ENCODE measurements at places on chromosomes 2 and 18.

DNA sequence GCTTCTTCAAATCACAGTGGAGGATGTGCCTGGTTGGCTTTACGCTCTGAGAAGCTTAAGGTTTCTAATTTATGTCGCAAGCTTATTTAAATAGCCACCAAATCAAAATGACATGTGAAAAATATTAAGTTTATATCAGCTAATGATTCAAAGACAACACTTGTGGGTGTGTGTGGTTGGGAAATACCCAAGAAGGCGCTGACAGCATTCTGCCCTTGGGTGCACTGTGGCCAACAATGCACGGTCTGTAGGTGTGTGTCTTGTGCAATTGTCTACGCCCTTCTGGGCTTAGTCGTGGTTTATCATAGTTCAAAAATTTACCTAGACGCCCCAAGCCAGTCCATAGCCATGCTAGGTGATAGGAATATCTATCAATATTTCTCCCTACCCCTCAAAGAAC is 60.9 kb downstream of the KCTD1 start:
- peak; percentile 59 for DNase-seq

DNA sequence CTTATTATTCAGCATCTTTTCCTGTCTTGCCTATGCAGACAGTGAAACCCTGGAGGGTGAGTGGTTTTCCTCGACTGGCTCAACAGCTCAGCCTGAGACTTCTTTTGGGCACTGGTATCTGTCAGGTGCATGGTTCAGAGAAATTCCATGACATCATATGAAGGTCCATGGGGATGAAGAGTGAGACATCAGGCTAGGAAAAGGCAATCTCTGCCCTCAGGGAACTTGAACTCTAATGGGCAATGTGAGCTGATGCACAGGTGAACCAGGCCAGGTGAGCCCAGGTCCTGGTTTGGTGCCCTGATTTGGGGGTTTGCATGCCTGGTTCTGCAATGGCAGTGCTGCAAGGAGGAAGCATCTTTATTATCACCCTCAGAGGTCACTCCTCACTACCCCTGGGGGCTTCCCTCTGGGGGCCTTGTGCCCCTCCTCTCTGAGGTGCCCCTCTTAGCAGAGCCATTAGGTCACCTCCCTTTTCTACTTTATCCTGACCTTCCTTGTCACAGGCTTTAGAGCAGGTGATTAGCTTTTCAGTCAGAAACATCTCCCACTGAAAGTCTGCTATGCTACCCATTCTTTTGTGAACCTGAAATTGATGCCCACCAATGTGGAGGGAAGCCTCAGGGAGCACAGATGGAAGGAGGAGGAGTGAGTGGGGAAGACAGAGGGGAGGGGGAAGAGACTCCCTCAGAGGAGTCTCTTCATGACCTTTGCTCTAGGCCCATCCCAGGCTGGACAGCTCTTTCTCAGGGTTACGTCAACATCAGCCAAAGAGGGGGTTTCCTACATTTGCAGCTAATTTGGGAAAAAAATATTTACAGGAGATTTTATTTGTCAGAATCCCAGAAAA is 47.3 kb downstream of the MERTK start:
- DNase-seq = no peak

DNA sequence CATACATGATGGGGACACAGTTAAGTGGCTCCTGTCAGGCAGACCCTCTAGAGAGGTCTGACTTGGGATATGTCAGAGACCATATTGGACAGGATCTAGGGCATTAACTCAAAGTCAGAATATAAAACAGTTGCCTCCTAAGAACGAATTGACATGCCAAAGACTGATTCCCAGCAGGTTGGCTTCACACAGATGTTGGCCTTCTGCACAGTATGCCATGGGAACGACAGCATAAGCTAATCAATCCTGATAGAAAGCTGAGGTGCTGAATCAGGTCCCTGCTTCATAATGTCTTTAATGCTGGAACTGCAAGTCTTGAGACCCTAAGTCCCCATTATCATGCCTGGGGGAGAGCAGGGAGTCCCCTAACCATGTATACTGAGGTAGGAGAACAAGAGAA is 165.1 kb downstream of the SRBD1 start:
- no peak for DNase-seq

DNA sequence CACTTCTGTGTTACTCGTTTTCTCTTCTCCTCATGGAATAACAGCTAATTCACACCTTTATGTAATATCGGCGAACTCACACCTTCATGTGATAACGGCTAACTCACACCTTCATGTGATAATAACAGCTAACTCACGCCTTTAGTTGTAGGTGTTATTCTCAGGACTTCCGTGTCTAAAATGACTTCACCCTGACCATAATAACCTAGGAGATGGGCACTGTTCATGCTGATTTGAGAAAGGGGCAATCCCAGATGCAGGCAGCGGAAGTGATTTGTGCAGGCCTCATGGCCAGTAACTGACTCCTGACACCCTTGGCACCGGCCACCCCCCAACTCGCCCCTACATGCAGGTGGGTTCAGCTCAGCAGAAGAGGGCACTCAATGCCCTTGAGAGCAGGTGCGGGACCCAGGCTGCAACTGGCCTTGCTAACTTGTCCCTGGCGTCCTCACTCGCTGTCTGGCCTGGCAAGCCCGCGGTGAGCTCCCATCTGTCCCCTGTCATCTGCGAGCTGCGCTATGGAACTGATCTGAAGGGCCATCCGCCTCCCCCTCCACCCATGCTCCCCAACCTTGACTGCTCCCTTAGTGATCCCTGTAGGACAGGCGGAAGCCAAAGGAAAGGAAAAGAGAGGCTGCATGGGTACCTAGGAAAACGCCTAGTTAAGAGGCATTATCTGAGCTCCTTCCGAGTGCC is 42.6 kb upstream of the MTCL1 start:
- no peak for DNase-seq

DNA sequence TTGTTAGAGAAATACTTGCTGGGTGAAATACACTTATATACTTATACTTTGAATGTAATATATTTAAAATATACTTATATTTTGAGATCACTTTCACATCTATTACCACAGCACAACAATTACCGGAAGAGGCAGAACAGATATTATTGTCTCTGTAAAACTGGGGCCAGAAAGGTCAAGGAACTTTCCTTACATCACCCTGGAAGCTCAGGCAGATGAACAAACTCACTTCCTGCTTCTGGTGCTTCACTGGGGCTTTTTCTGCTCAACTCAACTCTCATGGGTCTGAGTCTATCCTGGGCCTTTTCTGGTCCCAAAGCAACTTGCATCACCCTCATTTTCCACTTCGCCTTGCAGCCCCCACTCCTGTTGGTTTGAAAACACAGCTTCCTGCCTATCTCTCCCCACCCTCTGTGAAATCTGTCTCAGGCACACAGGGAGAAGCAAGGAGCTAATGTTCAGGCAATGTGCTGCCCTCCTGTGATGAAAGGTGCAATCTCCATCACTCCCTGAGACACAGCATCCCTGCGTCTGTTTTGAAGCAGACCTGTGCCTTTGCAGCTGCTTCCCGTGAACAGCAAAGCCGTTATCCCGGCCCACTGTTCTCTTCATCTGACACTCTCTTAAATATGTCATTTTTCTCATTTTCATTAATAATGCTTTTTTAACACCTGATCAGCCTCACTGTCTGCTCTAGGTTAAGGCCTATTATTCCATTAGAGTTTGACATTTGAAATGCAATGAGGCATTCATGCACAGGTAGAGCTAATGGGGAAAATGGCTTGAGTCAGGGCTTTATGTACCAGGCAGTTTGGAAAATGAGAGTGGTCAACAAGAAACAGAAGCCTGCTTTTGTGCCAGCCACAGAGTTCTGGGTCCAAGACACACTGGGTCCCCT is 251.9 kb upstream of the CHAC2 start:
- no peak for DNase-seq

DNA sequence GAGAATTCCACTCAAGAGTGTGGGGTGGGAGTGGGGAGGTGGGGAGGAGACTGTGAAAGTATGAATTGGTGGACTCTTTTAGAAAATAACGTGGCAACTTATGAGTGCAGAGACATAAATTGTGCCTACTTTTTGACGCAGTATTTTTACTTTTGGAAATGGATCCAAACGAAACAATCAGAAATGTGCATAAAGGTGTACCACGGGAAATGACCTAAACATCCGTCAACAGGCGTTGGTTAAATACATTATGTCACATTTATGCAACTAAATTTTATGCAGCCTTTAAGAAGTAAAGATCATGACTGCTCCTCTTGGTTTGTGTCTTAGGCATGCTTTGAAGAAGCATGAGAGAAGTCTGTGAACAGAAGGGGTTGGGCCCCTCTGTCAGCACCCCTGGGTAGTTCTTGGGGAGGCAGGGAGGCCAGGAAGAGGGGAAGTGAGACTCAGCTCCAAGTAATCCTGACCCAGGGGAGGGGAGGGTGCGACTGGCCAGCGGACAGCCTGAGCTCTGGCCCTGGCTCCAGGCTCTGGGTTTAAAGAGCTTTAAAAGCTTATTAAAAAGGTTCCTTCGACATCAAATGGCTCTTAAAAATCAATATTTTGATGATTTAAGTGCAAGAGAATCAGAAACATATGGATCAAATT is 126.4 kb upstream of the HAAO start:
- DNase-seq = no peak

DNA sequence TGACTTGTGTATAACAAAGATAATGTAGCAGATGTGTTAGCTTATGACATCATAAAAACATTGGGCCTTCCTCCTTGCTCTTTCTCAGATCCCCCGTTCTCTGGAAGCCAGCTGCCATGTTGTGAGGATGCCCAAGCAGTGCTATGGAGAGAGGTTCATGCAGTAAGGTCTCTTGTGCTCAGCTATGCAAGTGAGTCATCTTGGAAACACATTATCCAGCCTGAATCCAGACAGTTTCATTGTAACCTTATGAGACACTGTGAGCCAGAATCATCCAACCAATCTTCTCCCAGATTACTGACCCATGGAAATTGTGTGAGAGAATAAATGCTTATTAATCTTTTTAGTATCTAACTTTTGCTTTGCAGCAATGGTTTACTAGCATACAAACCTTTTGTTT is 60.8 kb downstream of the ST6GAL2 start:
- DNase-seq = peak; percentile 6

DNA sequence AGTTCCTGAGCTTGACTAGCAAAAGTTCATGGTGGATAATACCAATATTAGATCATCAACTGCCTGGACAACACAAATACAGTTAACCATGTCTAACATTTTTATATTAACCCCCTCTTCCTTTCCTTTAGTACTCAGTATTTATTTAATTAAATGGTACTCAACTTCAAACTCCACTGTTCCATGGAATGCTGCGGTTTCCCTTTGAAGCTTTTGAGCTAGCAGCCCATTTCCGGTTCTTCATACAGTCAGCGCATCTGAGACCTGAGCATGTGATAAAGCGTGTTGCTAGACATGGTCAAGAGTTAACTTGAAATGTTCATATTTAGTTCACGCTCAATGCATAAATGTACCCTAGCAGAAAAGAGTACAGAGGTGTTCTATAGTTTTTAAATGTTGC is 278.4 kb downstream of the ALPK2 start:
- DNase-seq = no peak

DNA sequence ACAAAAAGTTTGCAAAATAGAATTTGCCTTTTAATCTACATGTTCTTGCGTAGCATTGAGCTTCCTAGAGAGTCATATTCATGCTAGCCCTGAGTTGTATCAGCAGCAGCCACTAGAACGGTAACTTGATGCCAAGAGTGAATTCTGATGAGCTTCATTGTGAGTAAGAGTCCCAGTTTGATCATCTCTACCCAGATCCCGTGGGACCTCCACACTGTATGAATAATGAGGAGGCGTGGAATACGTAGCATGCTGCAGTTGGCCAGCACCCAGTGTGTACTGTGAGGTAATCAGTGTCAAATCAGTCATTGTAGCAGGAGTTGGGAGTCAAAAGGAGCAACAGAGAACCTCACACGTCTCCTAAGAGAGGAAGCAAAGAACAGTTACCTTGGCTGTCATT is 197.9 kb downstream of the NEDD4L start:
- peak; percentile 81 for DNase-seq

- no peak for DNase-seq
Observed at GRCh38 chr2:50831676-50832075, 200.3 kb downstream of the NRXN1 start.

DNA sequence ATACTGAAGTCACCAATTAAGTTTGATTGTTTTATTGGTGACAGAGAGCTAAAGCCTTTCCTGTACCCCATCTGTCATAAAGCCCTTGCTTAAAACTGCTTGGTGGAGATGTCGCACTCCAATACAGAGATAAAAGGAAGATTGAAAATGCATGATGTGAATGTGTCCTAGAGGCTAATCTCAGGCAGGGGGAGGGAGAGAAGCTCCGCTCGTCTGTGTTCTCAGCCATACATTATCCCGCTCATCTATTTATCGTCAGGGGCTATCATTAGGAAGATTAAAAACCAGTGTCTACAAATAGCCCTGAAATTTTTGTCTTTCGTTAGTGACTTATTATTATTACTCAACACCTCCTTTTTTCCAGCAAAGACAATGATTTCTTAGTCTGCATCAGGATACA is 110.3 kb downstream of the CMPK2 start:
- no peak for DNase-seq

DNA sequence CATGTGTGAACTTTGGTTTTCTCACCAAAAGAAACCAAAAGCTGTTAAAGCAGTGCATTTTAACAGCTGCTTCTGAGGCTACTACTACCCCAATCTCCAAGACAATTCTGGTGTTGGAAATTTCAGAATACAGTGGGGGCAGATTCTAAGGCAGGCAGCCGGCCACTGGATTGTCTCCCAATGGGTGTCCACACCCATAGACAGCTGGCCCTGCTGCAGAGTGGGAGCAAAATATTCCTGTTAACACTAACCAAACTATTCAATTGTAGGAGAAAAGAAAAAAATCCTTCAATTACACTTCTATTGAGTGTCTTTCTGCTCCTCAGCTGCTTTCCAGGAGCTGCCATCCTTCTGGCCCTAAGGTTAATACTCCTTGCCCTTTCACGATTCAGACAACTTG is 223.7 kb downstream of the ALK start:
- no peak for DNase-seq

DNA sequence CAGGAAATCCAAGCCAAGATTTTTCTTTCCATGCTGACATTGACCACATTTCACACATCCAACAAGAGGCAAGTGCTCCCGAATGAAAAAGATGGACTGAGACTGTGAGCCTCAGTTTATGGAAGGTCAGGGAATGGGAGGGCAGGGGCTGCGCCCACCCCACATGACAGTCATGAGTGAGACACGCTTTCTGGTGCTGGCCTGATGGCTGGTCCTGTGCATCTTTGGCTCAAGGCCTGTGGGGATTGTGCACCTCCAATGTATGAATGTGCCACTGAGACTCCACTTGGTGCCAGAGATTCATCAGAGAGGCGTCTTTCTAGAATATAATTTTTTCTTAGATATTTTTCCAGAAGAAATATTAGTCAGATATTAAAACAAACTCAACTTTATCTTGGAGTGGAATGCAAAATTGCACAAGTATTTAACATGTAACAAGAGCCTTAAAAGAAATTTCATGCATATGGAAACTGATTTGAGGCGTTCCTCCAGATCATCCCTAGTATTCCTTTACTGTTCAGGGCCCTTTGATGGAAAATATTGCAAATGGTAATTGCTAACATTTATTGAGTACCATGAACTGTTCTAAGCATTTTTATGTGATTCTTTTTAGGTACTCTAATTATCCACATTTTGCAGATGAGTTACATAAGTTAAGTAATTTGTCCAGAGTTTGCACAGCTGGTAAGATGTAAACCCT is 87.3 kb upstream of the GPR45 start:
- DNase-seq = no peak

GRCh38 chr2:189379287-189379630 is 62.0 kb upstream of the WDR75 start:
- peak; percentile 28 for DNase-seq

GRCh38 chr2:30410217-30410616 is 36.8 kb upstream of the LCLAT1 start:
- DNase-seq = peak; percentile 65

Data from Caki2 (cell line).